ENCODE measurements at places on chromosomes 7 and 10. TPM values are rescaled to one million over a fixed set of nuclear protein-coding genes. Genes with fewer than 3 reads are reported as not detected.

DNA sequence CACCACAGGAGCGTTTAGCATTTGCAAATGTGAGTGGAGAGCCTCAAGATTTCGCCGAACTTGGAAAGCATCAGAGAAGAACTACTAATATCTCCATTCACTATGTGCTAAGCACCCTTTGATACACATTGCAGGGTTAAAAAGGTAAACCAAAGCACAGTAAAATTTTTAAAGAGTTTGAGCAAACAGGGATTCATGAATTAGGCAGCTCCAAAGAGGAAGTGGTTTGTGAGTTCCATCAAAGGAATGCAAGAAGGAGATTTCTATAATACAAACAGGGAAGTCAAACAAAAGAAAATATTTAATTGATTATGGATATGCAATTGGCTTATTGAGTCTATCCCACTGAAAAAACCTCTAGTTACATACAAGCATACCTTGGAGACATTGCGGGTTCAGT, 81.1 kb upstream of the TMEM72 start:
- no peaks in the 10 kb centered on the region for H3K4me1 ChIP-seq
- no peak for DNase-seq
- H3K4me3 ChIP-seq = no peak overlapping the region
- no peaks in the 10 kb centered on the region for H3K36me3 ChIP-seq
- no peaks in the 10 kb centered on the region for H3K27me3 ChIP-seq
- H3K27ac ChIP-seq = no peak overlapping the region

DNA sequence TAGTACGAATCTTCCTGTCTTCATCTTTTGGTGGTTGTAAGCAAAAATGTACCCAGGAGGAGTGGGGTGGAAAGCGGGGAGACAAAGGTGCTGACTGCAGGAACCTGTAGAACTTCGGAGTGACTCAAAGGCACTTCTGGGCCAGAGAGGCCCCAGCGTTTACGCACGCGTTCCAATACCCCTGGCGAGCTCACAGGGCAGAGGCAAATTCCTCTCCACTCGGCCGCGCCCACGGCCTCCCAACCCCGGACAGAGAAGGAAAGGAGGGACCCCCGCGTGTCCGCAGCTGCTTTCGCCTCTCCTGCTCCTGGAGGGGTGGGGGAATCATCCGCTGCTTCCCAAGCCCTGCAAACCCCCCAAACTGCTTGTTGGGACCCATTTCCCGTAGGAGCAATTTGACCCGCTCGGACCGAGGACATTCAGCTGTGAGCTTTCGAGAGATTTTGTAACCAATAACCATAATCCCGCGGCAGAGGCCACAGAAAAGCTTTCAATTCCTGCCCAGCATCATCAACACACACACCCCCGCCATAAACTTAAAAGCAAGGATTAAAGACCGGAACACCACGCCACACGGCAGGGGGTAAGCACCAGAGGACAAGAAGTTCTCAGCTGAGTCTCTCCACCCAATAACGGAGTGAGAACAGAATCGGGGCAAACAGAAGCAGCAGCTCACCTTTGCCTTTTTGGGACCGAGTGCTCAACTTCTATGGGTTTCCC, 2.3 kb downstream of the IGF2BP3 start:
- peaks cover 100% of the 10 kb centered on the region for H3K27me3 ChIP-seq
- H3K4me1 ChIP-seq = peaks cover 40% of the 10 kb centered on the region
- peak overlapping the region; percentile 50 for H3K4me3 ChIP-seq
- H3K27ac ChIP-seq = no peak overlapping the region

- no peak overlapping the region for H3K27ac ChIP-seq
- H3K27me3 ChIP-seq = no peaks in the 10 kb centered on the region
- no peaks in the 10 kb centered on the region for H3K4me1 ChIP-seq
- no peak overlapping the region for H3K4me3 ChIP-seq
- peaks cover 12% of the 10 kb centered on the region for H3K36me3 ChIP-seq
Measured at GRCh38 chr7:117186218-117187010, 136.4 kb downstream of the WNT2 start.

- no peak for DNase-seq
- no peaks in the 10 kb centered on the region for H3K36me3 ChIP-seq
- peaks cover 17% of the 10 kb centered on the region for H3K4me1 ChIP-seq
Measured at GRCh38 chr10:543131-543530, 146.3 kb downstream of the DIP2C start.

Gene AGAP9
- total RNA-seq = 55.4 TPM

Gene CFAP46
- 0.11 TPM for total RNA-seq

Gene KAZALD1
- 3.3 TPM for total RNA-seq

DNA sequence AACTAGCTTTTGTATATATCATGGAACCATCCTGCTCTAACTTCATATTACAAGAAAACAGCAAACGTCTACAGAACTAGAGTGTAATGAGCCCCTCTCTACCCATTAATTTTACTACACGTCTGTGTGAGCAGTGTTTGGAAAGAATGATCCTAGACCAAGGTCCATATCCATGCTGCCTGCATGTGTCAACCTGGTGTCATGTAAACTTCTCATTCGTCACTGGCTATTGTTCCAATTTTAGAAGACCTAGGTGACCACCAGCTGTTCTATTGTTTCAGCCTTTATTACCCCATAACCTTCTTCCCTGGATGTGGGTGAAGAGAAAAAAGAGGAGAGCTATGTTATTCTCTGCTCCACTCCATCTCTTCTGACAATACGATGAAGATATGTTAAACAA, 77.1 kb downstream of the CREM start:
- H3K27ac ChIP-seq = no peak overlapping the region
- no peaks in the 10 kb centered on the region for H3K27me3 ChIP-seq
- peaks cover 3% of the 10 kb centered on the region for H3K36me3 ChIP-seq
- DNase-seq = no peak
- no peak overlapping the region for H3K4me3 ChIP-seq

Gene HOXA9
- 26.7 TPM for total RNA-seq

Measured in suprapubic skin (tissue), 4 donors.